CD4-positive, alpha-beta T cell (primary cell): ENCODE measurements at places on chromosomes 6 and 20. TPM values are rescaled to one million over a fixed set of nuclear protein-coding genes. Genes with fewer than 3 reads are reported as not detected.

DNA sequence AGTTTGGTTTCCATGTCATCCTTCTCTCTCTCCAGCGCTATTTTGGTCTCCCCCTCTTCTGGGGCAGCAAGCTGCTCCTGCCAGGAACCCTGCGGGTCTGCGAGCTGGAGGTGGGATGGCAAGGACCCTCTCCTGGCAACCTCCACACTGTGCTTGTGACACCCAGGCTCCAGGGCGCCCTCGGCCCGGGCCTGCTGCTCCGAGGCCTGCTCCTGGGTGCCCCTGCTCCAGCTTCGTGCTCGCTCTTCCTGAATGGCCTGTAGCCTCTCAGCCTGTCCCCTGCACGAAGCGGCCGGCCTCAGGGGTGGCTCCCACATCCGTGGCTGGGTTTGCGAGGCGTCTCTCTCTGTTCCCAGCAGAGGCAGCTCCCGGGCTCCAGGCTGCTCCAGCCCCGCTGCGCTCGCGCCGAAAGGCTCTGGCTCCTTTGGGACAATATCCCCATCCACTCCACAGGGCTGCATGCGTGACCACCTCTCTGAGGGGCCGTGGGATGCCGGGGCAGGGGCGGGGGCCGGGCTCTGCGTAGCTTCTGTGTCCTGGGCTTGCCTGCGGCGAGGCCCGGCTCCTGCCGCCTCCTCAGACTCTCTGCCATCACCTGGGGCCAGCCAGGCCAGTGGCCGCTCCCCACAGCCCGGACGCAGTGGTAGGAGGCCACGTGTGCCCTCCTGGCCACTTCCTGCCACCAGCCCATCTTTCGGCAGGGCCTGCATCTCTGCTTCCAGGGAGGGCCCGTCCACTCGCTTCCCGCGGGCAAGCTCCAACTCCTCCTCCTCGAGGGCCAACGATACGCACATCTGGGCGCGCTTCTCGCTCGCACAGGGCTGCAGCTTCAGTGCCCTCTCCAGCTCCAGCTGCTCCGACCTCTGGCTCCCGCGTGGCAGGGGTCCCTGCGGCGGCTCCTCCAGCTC, 68.9 kb downstream of the GINS1 start:
- H3K4me3 ChIP-seq, result no peak overlapping the region
- no peaks in the 10 kb centered on the region for H3K27me3 ChIP-seq
- H3K27ac ChIP-seq, result no peak overlapping the region

- H3K36me3 ChIP-seq, result no peaks in the 10 kb centered on the region
- DNase-seq, result no peak
- H3K4me3 ChIP-seq, result no peak overlapping the region
- no peaks in the 10 kb centered on the region for H3K4me1 ChIP-seq
- H3K27ac ChIP-seq, result no peak overlapping the region
Measured at GRCh38 chr6:95879856-95880255, 135.9 kb upstream of the FUT9 start.

GRCh38 chr6:100176311-100176950, 182.4 kb upstream of the MCHR2 start:
- no peaks in the 10 kb centered on the region for H3K4me1 ChIP-seq
- H3K4me3 ChIP-seq, result no peak overlapping the region
- no peaks in the 10 kb centered on the region for H3K36me3 ChIP-seq

DNA sequence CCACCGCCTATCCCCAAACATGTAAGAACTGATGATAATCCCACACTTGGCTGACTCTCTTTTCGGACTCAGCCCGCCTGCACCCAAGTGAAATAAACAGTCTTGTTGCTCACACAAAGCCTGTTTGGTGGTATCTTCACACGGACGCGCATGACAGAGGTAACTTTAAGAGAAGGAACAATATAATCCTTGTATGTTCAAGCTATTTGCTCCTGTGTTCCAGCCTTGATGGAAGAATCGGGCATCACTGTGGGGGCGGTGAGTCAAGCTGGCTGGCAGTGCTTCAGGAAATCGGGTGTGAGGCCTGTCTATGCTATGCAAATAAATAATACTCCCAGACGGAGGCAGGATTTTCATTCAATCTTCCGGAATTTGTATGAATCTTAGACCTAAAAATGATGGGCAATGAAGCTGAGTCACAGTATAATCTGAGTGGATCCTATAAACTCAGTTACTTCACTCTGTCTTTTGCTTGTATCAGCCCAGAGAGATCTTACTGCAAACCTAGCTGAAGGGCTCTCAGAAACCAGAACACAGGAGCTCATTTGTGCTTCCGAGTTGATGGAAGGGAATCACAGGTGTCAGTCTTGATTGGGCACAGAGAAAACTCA, 45.2 kb upstream of the NT5E start:
- no peak overlapping the region for H3K27ac ChIP-seq
- H3K4me3 ChIP-seq, result no peak overlapping the region
- H3K36me3 ChIP-seq, result no peaks in the 10 kb centered on the region
- H3K4me1 ChIP-seq, result peaks cover 26% of the 10 kb centered on the region

DNA sequence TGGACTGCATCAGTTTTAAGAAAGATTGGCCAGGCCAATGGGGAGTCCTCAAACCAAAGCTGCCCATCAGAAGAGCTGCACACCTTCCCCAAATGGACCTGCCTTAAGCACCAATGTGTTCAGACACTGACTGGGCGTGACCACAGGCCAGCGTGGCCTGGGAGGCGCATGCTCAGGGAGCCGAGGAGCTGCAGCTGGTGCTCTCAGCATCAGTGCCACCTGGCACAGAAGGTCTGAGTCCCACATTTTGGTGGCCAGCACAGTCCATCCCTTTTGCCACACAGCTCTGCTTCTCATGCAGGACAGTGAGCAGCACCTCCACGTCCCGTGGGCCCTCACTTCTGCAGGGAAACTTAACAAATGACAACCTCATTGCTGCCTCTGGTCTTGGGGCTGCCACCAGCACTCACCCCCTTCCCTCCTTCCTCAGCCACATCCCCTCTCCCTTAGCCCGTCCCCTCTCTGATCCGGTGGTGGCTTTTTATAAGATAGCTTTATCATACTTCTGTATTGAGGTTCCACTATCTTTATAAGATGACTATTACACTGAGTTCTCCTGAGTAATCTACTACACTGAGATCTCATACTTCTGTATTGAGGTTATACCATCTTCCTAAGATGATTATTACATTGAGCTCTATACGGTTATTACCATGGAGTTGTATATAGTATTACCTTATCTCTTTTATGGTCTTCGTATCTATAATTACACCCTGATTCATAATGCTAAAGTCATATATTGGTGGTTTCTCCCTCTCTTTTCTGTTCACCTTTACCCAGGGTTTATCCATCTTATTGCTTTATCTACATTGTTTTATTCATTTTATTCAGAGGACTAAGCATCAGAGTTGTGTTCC, 109.1 kb downstream of the TOX2 start:
- H3K27ac ChIP-seq, result no peak overlapping the region
- H3K4me3 ChIP-seq, result no peak overlapping the region
- H3K27me3 ChIP-seq, result no peaks in the 10 kb centered on the region
- no peaks in the 10 kb centered on the region for H3K36me3 ChIP-seq
- no peak for DNase-seq

GRCh38 chr6:150145830-150146229, 3.0 kb downstream of the PPP1R14C start:
- peaks cover 31% of the 10 kb centered on the region for H3K27me3 ChIP-seq
- H3K4me3 ChIP-seq, result no peak overlapping the region
- no peak for DNase-seq
- H3K27ac ChIP-seq, result no peak overlapping the region

GRCh38 chr6:7910298-7910653, 312 bp downstream of the TXNDC5 start:
- H3K27ac ChIP-seq, result no peak overlapping the region
- H3K36me3 ChIP-seq, result no peaks in the 10 kb centered on the region
- peaks cover 16% of the 10 kb centered on the region for H3K4me1 ChIP-seq
- no peak for DNase-seq

DNA sequence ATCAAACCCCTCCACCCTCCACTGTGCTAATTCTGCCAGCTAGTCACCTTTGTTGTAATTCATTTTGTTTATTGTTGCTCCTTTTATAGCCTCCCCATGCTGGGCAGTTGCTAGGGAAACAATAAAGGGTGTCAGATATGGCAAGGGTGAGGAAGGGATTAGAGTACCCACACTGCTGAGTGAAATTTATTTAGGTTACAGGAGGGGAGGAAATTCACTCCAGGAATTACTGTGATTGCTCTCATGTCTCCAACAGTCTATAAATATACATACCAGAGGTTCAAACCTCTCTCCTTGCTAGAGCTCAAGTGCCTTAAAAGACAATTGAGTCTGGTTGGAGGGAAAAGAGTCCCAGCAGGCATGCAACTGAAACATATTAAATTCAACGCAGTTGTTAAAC, 90.6 kb upstream of the ADGRF1 start:
- no peak for DNase-seq
- H3K4me3 ChIP-seq, result no peak overlapping the region

- no peak overlapping the region for H3K27ac ChIP-seq
- H3K36me3 ChIP-seq, result no peaks in the 10 kb centered on the region
- DNase-seq, result no peak
- H3K4me3 ChIP-seq, result no peak overlapping the region
- H3K4me1 ChIP-seq, result no peaks in the 10 kb centered on the region
Measured at GRCh38 chr6:168870982-168871381, 382.7 kb downstream of the THBS2 start.

DNA sequence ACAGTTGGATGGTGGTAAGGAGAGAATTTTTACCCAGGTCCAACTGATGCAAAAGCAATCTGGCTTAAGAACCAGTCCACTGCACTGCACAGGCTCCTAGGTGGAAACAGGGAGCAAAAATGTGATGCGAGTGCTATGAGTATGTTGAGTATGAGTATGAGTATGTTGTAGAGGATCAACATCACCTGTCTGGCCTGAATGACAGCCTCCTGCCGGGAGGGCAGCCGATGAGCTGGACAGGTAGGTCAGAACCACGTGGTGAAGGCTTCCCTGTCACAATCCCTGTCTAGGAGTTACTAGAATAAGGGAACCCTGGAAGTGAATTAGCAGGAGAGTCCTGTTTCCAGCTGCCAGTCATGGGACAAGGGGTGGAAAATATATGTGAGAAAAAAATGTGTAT, 44.3 kb upstream of the SNX9 start:
- H3K27me3 ChIP-seq, result no peaks in the 10 kb centered on the region
- no peaks in the 10 kb centered on the region for H3K4me1 ChIP-seq

DNA sequence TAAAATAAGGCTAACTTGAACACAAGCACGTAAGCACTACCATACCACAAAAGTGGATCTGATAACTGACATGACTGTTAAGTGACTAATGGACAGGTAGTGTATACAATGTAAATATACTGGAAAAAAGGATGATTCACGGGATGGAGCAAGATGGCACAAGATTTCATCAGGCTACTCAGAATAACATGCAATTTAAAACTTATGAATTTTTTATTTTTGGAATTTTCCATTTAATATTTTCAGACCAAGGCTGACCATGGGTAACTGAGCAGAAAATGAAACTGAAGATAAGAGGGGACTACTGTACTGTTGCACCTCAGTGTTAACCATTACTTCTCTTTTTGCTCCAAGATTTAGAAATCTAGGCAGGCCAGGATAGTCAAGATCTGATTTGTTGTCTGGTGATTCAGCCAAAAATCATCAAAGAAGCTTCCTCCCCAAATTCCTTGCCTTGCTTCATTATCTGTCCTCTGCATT, 45.4 kb downstream of the TPBG start:
- no peak overlapping the region for H3K27ac ChIP-seq
- no peaks in the 10 kb centered on the region for H3K36me3 ChIP-seq
- H3K27me3 ChIP-seq, result no peaks in the 10 kb centered on the region
- no peak for DNase-seq
- H3K4me3 ChIP-seq, result no peak overlapping the region
- no peaks in the 10 kb centered on the region for H3K4me1 ChIP-seq

DNA sequence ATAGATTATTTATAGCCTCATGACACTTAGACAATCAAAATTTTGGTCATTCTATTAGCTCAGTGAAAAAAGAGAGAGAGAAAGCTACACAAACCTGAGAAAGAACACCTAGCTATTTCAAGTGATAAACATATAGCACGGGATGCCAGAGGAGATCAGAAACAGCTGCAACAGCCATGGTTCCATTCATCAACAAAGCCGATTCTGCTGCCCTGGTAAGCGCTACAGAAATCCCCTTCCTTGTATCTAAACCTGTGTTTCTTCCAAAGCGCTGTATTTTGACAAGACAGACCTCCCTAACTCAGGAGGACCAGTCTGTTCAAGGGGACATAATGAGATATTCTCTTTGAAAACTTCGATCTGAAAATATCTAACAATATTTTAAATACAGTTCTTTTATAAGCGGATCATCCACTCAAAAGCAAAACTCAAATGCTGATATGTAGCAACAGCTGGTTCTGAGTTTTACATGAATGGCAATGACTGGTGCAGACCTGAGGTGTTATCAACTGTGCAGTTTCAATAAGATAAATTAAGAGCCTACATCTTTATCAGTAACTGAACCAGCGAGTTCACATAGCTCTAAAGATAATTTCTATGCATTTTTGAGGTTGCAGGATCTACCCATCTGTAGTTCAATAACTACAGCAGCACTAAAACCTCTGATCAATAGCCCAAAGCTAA, 447.8 kb downstream of the FRK start:
- no peaks in the 10 kb centered on the region for H3K36me3 ChIP-seq
- DNase-seq, result no peak
- H3K4me3 ChIP-seq, result no peak overlapping the region
- H3K27me3 ChIP-seq, result no peaks in the 10 kb centered on the region
- H3K27ac ChIP-seq, result no peak overlapping the region

- no peak overlapping the region for H3K4me3 ChIP-seq
- H3K27me3 ChIP-seq, result no peaks in the 10 kb centered on the region
- no peak for DNase-seq
- no peaks in the 10 kb centered on the region for H3K36me3 ChIP-seq
- no peak overlapping the region for H3K27ac ChIP-seq
Measured at GRCh38 chr6:139430899-139431601, 56.6 kb upstream of the CITED2 start.

The TREM2 gene
- total RNA-seq, result not detected

The TBXT gene
- not detected for total RNA-seq

The LGSN gene
- not detected for total RNA-seq

The AIF1 gene
- total RNA-seq, result 31.8 TPM

The ZSCAN23 gene
- total RNA-seq, result 0.19 TPM
